ENCODE measurements at places on chromosomes 7 and 10. TPM values are rescaled to one million over a fixed set of nuclear protein-coding genes. Genes with fewer than 3 reads are reported as not detected.

DNA sequence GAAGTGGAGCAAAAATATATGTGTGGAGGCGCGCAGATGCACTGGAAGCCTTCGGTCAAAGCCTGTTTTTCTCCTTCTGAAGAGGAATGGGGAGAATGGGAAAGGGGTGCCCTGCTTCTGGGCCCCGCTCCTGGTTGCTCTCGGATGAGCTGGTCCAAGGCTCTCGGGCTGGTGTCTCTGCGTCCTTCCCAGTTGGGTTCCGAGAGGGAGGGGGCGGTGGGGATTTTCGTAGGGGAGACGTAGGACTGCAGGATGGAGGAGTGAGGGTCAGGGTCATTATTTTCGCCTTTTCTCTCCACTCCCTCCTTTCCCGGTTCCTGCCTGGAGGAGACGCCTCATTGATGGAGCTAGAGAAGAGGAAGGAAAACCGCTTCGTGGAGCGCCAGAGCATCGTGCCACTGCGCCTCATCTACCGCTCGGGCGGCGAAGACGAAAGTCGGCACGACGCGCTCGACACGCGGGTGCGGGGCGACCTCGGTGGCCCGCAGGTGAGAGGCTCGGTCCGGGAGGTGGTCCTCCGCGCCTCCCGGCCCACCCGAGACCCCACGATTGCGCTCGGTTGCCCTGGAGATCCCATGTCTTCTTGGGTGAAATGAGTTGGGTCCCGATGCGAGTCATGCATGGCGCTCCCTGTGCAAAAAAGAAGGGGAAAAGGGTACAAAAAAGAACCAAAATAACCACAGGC lies 790 bp downstream of the ADAM22 start:
- DNase-seq: peak; percentile 23

- DNase-seq: peak; percentile 92
These were observed 61.4 kb upstream of the GPR158 start for GRCh38 chr10:25113191-25114035.

DNA sequence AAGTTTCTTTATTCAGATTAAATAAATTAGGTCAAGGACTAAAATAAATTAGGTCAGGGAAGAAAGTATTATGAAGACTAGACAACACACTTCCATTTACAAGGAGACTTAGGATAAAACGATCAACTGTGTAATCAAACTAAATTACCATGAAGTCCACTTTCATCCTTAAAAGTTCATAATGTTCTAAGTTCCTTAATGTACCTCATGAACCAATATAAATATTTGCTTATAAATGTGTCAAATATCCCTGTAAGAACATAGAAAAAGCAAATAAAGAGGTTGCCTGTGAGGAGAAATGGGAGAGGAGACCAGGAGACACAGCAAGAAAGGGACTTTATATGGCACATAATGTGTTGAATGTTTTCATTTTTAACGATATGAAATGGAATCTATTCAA lies 345.6 kb downstream of the PARD3 start:
- DNase-seq: no peak

DNA sequence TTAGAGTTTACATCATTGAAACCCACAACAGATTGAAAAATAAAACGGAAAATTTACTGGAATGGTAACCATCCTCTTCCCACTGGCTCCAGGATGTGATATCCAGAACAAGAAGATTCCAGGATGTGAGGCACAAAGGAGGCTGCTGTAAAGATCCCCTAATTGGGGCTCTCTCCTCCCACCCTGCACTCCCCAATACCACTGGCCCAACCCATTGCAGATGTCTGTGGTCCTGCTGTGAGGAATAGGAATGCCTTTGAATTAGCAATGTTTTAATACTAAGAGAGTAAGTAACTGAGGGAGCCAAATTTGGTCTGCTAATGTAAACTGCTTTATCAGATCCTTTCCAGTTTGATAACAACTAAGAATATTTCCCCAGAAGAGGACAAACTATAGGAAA lies 225.9 kb upstream of the INHBA start:
- DNase-seq: no peak

The PGAM2 gene
- total RNA-seq: not detected

The ATRNL1 gene
- total RNA-seq: 18.7 TPM

Data from hepatocyte (in vitro differentiated cells).